Myocyte (in vitro differentiated cells): ENCODE measurements at places on chromosomes 4 and X. TPM values are rescaled to one million over a fixed set of nuclear protein-coding genes. Genes with fewer than 3 reads are reported as not detected.

AWAT2 gene
- not detected in 2 replicates for total RNA-seq

UGT8 gene
- total RNA-seq: not detected in 2 replicates

LRIT3 gene
- total RNA-seq: 0.03 TPM in 1 of 2 replicates, not detected in the other

PAGE5 gene
- total RNA-seq: not detected in 2 replicates

TFDP3 gene
- not detected in 2 replicates for total RNA-seq

ARHGEF38 gene
- 0.13 and 0.47 TPM in 2 replicates for total RNA-seq

SOD3 gene
- total RNA-seq: 5.2 and 6.6 TPM in 2 replicates

XG gene
- total RNA-seq: 0.27 and 1.5 TPM in 2 replicates

TLL1 gene
- total RNA-seq: not detected in 2 replicates

GNRHR gene
- not detected in 2 replicates for total RNA-seq

SGCB gene
- 58.6 and 70.2 TPM in 2 replicates for total RNA-seq

TKTL1 gene
- 0.26 TPM in 1 of 2 replicates, not detected in the other for total RNA-seq

GABRB1 gene
- not detected in 2 replicates for total RNA-seq

WDR45 gene
- 49.3 and 64.3 TPM in 2 replicates for total RNA-seq

RIPPLY1 gene
- total RNA-seq: not detected in 2 replicates

CLDN22 gene
- total RNA-seq: not detected in 2 replicates

SPANXA1 gene
- total RNA-seq: not detected in 2 replicates

FAM236C gene
- not detected in 2 replicates for total RNA-seq

DNA sequence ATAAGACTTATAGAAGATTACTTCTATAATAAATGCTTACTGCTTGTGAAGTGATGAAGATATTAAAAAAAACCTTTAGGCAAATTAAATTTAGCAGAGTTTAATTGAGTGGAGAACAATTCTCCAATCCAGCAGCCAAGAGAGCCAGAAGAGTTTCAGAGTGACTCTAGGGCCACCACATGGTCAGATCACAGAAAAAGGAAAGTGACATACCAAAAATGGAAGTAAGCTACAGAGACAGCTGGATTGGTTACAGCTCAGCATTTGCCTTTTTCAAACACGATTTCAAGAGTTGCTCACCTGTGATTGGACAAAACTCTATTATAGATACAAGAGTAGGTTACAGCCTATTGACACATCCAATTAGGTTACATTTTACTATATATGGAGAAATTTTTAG lies 79.0 kb upstream of the TRAM1L1 start:
- peak; percentile 15 for DNase-seq

DNA sequence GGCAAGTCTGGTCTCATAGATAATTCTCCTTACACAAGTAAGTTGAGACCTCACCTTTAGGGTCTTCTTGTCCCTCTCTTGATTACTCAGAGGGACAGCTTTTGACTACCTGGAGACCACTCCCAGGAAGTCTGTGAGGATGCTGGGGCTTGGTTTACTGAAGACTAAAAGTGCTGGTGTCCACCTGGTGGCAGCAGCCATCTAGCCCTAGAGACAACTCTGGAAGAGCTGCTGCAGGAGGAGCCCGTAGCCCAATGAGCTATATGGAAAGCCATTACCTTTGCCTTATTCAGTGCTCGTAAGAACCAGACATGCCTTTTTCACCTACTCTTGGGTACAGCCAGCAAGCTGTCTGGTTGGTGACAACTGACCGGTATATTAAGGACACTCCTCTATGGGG lies 7.3 kb downstream of the FGFBP2 start:
- DNase-seq: no peak

DNA sequence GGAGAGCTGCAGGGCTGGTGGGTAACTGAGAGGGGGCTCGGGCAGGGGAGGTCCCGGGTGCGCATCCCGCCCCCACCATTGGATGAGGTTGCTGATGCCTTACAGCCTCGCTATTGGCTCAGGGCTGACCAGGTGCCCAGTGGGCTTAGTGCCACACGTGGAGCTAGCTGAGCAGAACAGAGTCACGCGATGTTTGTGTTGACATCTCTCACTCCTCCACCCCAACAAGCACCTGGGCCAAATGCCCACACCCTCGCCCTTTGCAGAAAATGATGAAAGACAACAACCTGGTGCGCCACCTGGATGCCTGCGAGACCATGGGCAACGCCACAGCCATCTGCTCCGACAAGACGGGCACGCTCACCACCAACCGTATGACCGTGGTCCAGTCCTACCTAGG lies 31.8 kb downstream of the ATP2B3 start:
- no peak for DNase-seq

GRCh38 chr4:51998837-51999236 lies 21.3 kb downstream of the LRRC66 start:
- DNase-seq: no peak

DNA sequence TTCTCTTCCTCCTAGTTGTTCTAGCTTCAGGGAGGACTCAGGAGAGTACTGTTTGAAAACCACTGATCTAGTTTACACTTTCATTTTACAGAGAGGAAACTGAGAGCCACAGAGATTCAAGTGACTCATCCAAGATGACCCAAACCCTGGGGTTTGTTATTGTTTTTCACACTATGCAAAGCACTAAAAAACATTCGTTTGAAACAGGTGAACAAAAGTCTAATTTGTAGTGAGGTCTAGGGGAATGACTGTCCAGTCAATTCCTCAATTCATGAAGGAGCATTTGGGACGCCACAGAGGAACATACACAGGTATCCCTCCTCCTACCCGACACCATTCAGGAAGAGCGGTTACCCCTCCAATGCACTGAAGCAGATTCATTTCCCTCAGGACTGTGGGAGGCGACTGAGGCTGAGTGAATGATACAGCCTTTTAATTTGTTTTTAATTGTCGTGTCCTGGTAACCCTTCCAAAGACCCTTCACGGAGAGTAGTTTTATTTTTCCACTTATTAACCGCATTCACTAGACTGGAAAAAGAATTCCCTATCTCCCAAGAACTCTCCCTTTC lies 30.3 kb downstream of the TLR10 start:
- no peak for DNase-seq

GRCh38 chr4:147943159-147943638 lies 211.3 kb downstream of the ARHGAP10 start:
- DNase-seq: no peak

GRCh38 chrX:4935846-4936245 lies 1222.4 kb upstream of the PRKX start:
- no peak for DNase-seq

- DNase-seq: peak; percentile 21
Measured at GRCh38 chr4:168558599-168558998, 61.7 kb downstream of the PALLD start.

- no peak for DNase-seq
Measured at GRCh38 chr4:56130606-56131155, 181.9 kb downstream of the CEP135 start.

GRCh38 chr4:137981277-137981676 lies 260.9 kb downstream of the SLC7A11 start:
- no peak for DNase-seq

DNA sequence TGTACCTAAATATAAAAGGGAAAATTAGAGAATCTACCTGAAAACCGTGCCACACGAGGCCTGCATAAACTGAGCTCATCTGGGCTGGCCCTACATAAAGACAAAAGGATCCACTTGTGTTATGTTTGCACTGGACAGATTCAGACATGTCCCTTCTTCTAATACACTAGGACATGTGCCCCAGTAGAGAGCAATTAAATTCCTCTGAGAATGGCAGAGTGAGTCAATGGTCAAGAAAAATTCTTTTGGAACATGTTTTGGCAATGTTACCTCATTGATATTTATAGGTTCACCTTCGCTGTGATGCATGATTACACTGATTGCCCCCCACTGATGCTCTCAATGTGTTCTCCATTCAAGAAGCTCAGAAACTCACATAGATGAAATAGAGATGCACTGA lies 95.2 kb downstream of the MANBA start:
- peak; percentile 70 for DNase-seq

DNA sequence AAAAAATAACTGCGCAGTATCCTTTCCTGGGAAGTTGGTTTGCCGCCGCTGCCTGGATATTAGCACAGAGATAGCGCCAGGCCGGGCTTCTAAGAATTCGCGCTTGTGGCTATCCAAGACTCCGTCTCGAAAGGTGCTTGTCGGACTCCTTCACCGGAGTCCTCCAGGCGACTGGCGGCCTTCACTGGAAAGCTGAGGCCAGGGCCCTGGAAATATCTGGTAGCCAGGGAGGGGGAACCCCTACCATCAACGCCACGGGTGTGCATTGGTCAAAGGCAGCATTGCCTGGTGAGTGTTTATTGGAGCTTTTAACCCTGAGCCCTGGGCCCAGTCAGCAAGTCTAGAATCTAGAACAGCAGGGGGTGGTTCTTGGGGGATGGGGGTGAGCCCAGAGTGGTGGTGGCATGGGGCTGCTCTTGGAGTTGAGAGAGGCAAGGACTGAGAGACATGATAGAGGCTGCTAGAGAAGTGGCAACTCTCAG lies 577 bp upstream of the PIM2 start:
- no peak for DNase-seq

- DNase-seq: no peak
Measured at GRCh38 chrX:134911348-134911747, 79.4 kb upstream of the SMIM10 start.

DNA sequence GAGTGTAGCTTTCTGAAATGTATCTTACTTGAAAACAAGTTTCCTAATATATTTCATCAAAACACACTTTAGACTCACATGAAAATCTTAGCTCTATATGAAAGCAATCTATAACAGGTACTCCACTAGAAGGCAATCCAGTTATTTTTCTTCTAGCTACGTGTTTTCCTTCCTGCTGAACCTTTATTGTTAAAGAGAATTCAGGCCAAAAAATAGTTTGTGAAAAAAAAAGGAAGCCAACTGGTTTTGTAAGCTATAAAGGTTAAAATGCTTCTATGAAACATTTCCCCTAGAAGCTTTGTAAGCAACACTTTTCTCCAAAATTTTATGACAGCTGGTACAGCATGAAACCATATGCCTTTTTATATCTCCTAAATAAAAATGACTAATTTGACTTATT lies 304.7 kb upstream of the DIAPH2 start:
- no peak for DNase-seq

GRCh38 chrX:74292808-74293123 lies 11.2 kb upstream of the ZCCHC13 start:
- DNase-seq: no peak

GRCh38 chrX:51148848-51149247 lies 183.8 kb upstream of the NUDT10 start:
- DNase-seq: no peak

- no peak for DNase-seq
Measured at GRCh38 chr4:155818639-155819038, 47.4 kb downstream of the ASIC5 start.

DNA sequence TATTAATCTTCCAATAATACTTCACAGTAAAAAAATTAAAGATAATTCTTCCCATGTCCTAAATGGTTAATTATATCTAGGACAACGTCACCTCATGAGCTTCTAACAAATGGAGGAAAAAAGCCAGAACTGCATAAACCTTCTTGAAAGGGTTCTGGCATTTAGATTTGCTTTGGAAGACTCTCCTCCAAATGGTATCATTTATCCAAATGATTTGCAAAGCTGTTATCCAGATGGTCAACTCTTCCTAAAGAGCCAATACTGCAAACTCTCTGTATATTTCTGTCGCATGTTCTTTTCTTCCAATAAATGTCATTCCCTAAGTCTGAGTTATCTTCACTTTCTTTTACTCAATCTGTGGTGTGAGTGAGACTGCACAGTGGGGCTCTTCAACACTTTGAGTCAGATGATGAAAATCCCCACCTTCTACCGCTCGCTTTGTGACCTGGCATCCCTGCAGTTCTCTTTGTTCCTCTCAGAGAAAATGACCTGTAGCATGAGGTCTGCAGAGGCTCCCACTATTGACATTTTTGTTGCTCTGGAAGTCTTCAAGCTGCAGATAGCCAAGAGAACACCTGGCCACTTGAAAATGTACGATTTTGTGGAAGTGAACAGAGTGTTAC lies 52.9 kb downstream of the TMEM150C start:
- no peak for DNase-seq

DNA sequence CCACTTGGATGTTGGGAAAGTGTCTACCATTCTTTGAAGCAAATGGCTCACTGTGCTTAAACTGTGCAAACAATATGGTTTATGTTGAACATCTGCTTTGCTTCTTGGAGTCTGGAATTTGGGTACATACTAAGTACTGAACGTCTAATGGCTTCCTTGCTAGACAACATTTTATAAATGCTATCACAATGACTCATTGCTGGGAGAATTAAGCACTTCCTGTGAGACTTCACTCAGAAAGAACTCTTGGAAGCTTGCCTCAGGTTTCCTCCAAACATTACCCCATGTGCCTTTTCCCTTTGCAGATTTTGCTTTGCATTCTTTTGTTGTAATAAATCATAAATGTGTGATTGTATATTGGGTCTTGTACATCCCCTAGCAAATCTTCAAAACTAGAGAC lies 139.7 kb downstream of the PACRGL start:
- DNase-seq: no peak
